ENCODE measurements at places on chromosomes 11 and 22.

- no peak for DNase-seq
These were observed 92.5 kb downstream of the C11orf87 start for GRCh38 chr11:109514313-109515018.

GRCh38 chr11:17753153-17753552 lies 18.6 kb downstream of the KCNC1 start:
- no peak for DNase-seq

- no peak for DNase-seq
These were observed 12.4 kb upstream of the POLDIP3 start for GRCh38 chr22:42626951-42627625.

- no peak for DNase-seq
These were observed 104.2 kb downstream of the MICAL3 start for GRCh38 chr22:17920145-17920605.

GRCh38 chr11:1109101-1109917 lies 34.6 kb downstream of the MUC2 start:
- no peak for DNase-seq

GRCh38 chr11:11640152-11640551 lies 18.3 kb upstream of the GALNT18 start:
- no peak for DNase-seq

DNA sequence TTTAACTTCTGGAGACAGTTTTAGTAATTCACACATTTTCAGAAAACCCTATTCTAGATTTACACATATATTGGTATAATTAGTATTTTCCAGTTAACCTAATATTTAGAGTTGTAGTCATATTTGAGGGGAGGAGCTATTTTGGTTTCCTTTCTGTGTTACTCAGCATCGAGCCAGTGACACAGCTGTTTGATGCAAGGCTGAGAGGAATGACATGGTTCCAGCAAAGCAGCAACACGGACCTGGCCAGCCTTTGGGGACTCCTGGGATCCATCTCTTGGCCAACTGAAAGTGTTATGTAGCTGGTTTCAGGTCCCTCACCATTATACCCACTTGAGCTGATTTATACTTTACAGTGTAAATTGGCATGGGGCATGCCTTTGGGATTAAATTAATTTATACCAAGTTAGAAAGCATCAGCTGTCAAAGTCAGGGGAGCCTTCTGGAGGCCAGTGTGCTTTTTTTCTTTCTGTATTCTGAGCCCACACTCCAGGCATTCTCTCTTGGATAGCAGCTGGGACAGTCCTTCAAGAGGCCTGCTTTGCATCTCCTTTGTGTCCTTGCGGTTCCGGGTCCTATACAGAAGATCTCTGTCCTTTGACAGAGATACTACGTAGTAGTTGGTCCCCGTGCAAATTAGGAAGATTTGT lies 91.3 kb upstream of the SLC25A18 start:
- DNase-seq, result no peak

DNA sequence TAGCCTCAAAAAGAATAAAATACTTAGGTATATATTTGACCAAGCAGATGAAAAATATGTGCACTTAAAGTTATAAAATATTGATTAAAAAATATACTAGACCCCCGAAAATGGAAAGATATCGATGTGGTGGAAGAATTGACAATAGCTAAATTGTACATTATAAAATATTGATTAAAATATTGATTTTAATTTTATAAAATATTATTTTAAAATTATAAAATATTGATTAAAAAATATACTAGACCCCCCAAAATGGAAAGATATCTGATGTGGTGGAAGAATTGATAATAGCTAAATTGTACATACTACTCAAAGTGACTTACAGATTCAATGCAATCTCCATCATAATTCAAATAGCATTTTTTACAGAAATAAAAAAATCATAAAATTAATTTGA lies 1540.9 kb upstream of the RAG2 start:
- no peak for DNase-seq

DNA sequence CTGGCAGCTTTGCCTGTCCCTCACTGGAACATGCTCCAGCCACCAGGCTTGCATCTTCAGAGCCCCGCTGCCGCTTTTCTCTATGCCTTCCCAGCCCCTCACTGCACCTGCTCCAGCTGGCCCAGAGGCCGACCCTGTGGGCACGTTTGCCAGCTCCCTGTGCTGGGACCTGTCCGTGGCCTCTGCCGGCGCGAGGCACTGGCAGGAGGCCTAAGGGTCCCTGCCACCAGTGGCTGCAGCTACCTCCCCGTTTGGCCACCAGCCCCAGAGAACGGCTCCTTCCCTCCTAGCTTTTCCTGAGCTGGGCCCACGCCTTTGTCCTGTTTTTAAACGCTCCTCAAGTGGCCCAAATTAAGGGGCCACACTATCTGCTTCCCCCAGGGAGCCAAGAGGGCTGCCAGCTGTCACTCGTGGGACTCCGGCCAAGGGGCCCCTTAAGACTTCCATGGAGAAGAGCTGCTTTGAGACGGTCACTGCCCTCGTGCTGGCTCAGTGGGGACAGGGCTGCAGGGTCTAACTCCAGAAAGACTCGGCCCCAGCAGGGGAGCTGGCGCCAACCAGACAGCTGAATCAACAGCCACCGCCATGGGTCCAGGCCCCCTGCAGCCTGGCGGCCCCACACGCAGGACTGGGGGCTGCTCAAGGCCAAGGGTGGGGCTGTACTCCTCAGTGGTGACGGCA lies 24.6 kb upstream of the WNT7B start:
- no peak for DNase-seq

DNA sequence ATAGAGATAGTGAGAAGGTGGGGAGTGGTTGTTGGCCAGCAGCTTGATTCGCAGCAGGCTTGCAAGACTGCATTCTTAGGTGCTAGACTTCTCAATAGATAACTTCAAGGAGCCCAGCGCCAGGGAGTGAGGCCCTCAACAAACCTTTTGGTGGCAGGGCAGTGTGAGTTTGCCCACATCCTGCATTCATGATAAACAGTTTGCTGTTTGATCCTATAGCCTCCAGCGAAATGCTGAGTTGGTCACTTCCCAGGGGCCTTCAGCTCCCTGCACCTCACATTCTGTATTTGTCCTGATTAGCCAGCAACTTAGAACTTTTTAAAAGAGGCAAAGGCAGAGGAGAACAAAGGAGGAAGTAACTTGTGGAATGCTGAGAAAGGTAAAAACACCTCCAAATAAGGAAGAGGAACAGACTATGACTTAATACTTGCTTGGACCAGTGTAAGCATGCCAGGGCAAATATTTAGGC lies 25.1 kb downstream of the OR10A6 start:
- DNase-seq, result no peak

- no peak for DNase-seq
These were observed 5.5 kb upstream of the LINC01488 start for GRCh38 chr11:69475866-69476471.

GRCh38 chr11:126495281-126496220 lies 140.1 kb downstream of the ST3GAL4 start:
- no peak for DNase-seq

- no peak for DNase-seq
These were observed 3.1 kb upstream of the PTS start for GRCh38 chr11:112223121-112223520.

DNA sequence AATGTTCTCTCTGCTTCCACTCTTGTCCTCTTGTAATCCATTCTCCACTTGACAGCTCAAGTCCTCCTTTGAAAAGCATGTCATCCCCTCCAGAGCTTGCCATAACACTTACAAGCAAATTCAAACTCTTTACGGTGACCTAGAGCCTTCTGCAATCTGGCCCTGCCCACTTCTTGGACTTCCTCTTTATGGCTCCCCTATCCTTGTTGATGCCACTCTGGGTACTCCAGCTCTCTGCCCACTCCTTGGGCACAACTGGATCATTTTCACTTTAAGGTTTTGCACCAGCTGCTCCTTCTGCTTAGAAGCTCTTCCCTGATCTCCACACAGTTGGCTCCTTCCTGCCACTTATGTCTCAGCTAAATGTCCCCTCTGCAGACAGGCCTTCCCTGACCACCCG lies 217.9 kb downstream of the DSCAML1 start:
- DNase-seq, result no peak

DNA sequence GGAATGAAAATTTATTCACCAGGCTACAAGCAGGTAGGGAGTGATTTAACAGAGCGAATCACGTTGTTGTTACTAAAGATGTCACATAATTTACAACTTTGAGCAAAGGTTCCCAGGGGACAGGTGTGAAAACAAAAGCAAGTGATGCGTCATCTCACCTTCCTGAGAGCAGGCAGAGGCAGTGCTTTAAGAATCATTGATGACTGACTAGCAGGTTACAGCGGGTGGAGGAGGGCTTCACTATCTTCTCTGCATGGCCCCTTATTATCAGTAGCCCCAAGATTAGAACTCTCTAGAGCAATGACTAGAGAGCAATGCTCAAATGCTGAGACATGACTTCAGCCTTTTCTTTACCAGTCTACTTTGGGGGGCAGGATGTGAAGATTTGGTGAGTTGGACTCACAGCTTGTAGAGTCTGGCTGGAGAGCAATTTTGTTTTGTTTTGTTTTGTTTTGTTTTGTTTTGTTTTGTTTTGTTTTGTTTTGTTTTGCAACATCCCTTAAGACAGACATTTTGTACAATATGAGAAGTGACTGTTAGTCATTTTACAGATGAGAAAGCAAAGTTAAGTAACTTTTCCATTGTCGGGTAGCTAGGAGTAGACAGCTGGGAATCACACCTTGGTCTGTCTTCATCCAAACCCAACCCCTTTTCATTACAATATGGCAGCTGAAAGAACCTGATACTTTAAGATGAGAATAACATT lies 84.8 kb downstream of the SLC1A2 start:
- DNase-seq, result no peak

GRCh38 chr22:38843201-38843656 lies 599 bp downstream of the NPTXR start:
- no peak for DNase-seq

- DNase-seq, result no peak
These were observed 12.0 kb downstream of the CCND1 start for GRCh38 chr11:69652999-69653398.

GRCh38 chr11:119363081-119363850 lies 16.8 kb upstream of the MFRP start:
- DNase-seq, result no peak

GRCh38 chr11:629237-629583 lies 2.2 kb upstream of the SCT start:
- no peak for DNase-seq

DNA sequence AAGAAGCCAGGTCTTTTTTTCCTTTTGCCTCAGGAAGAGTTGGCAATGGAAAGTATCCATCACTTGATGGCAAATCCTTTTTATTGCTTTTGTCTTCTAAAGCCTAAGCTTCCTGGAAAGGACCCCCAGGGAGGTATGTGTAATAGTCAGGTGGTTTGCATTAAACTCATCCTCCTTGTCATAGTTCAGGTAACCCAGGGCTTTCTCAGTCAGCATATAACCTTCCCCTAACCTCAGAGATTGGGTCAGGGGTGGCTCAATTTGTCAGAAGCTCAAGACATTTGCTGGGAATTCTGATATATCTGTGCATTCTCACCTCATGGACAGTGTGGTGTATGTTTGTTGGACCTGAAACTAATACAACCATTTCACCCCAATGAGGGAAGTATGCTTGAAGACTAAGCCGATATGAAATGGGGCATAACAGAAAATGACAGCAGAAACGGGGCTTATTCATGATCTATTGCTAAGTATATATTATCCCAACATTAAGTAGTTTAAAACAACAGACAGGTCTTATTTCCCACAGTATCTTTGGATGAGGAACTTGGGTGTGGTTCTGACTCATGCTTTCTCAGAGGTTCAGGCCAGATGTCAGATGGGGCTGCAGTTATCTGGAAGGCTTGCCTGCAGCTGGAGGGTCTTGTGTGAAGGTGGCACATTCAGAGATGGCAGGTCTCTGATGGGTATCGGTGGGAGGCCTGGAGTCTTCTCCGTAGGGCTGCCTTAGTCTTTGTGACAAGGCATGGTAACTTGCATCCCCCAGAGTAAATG lies 135.8 kb upstream of the SPON1 start:
- DNase-seq, result no peak

- DNase-seq, result no peak
These were observed 21.4 kb downstream of the TRIM5 start for GRCh38 chr11:5663511-5663910.

GRCh38 chr11:99505316-99505715 lies 484.6 kb downstream of the CNTN5 start:
- DNase-seq, result no peak

DNA sequence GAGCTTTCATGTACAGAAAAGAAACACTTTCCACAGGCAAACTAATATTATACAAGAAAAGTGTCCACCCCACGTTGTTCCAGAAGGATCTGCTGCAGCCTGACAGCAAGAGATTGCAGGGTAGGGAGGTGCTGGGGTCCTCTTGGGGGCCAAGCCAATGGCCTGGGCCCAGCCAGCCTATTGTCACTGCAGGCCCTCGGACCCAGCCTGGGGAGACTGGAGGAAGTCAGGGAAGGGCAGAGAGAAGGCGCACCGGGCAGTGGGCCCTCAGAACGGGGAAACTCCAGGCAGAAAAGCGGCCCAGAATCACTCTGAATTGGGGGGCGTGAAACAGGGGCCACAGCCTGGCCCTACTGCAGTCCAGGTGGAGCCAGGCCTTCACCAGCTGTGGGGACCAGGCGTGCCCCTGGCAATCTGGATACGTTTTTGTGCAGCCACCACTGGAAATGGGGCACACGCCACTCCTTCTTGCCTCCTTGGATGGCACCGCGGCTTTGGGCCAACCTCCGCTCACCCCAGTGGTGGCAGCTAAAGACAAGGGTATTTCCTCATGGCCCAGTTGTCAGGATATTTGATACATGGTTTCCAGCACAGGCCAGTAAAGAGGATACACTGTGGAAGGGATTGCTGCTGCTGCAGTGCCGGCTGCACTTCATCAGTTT lies 3.9 kb upstream of the NAP1L4 start:
- DNase-seq, result no peak

DNA sequence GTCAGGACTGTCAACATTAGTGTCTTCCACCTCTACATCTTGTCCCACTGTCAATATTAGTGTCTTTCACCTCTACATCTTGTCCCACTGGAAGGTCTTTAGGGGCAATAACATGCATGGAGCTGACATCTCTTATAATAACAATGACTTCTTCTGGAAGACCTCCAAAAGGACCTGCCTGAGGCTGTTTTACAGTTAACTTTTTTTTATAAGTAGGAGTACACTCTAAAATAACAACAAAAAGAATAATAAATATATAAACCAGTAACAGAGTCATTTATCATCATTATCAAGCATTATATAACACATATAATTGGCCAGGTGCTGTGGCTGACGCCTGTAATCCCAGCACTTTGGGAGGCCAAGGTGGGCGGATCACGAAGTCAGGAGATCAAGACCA lies 57.5 kb downstream of the PAK1 start:
- no peak for DNase-seq

DNA sequence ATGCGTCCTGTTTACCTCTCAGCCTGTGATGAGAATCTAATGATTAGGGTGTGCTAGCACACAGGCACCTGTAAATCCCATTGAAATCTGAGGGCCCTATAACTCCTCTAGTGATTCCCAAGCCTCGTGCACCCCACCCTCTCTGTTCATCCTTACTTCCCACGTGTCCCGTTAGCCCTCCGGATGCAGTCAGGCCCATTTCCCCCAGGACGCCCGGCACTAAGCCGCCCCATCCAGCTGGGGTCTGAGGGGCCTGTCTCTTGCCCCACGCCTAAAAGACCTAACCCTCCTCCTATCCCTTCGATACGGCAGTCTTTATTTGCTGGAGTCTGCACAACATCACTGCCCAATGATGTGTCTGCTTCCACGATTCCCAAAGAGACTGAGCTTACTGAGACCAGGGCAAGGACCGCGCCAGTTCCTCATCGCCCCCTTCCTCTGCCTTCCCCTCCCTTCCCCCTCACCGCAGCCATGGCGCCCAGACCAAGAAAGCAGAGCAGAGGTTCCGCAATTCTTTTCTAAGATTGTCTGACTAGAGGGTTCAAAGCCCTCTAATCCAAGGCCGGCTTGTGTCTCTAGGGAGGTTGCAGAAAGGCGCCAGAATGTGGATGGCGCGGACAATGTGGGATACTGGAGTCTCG lies 1.1 kb upstream of the FADS2 start:
- DNase-seq, result peak; percentile 54

GRCh38 chr11:104033134-104033533 lies 3.3 kb upstream of the DDI1 start:
- DNase-seq, result no peak

Measured in GF-D8 (cell line).